Activated CD4-positive, alpha-beta T cell treated with anti-CD3 and anti-CD28 coated beads, Interleukin-2, amount 10 ng/mL, durations not matched to agents 7 days and 5 days (primary cell): ENCODE measurements at places on chromosomes 11 and 22.

DNA sequence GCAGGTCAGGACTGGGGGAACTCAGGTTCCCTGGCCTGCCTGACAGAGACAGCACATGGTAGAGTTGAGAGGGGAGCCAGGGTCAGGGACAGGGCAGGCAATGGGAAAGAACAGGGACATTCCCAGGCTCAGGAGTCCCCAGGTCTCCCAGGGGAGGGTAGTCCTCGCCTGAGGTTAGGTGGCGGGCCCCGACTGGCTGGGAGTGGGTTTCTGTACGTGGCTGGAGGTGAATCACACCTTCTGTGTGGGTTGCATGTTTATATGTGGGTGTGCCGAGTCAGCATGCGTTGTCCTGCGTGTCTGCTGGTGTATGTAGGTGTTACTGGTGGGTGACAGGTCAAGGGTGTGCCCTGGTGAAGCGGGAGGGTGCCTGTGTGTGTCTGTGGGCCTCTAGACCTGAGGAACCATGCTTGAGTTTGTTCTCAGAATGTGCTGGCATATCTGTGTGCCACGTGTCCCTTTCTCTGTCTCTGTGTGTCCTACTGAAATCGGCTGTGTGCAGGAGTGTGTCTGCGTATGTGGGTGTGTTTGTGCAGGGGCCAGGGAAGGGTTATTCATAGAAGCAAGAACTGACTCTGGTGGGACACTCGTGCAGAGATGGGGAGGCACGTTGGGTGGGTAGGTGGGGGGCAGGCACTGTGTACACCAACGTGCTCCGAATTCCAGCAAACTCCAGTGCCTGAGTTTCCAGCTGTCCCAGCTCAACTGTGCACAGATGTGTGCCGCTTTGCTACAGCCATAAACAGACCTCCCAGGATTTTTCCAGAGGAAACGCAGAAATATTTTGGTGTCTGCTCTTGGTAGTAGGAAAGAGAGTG lies 23.8 kb upstream of the OAF start:
- H3K27me3 ChIP-seq: peaks cover 15% of the 10 kb centered on the region
- H3K27ac ChIP-seq: no peak overlapping the region
- peaks cover 2% of the 10 kb centered on the region for H3K4me1 ChIP-seq
- no peaks in the 10 kb centered on the region for H3K36me3 ChIP-seq

DNA sequence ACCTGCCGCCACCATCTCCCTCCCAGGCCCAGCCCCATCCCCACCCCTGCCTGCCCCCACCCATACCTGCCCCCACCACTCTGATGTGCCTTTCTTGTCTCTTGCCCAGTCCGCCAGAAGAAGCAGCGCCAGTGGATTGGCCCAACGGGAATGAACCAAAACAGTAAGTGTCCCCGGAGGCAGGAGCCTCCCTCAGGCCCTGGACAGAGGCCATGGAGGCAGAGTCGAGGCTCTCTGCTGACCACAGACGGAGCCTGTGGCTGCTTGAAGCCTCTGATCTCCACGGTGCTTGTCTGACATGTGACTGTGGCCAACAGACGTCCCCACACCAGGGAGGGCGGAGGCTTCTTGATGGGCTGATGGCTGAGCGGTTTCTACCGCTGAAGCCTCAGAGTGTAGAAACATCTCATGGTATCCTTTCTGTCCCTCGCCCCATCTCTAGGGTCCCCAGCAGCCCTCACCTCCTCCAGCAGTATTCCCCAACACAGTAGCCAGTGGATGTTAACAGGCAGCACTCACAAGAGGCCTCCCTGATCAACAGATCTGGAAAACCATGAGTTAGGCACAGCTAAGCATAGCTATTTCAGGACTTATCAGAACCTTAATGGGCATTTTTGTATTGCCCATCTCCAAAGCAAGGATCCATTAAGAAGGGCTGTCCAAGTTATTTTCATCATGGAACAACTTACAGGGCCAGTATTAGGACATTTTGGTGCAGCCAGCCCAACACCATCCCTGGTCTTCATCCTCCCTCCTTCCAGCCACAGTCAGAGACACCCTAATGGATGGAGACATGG lies 21.7 kb downstream of the CD5 start:
- no peak for DNase-seq
- no peak overlapping the region for H3K4me3 ChIP-seq
- peaks cover 84% of the 10 kb centered on the region for H3K36me3 ChIP-seq
- H3K27me3 ChIP-seq: no peaks in the 10 kb centered on the region
- peaks cover 59% of the 10 kb centered on the region for H3K4me1 ChIP-seq

DNA sequence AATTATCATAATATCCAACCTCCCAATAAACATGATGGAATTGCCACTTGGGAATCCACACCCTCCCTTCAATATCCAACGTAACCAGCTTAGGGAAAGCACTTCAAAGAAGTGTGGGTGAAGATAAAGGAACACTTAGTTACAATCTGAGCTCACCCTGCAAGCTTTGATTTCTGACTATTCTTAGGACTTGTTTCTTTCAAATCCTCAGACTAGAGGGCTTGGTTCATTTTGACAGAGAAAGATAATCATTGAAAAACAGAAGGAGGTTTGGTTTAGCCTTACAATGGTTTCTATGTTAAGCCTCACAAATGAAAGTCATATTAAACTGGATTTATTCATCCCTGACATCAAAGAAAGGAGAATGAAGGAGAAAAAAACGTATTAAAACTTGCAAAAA lies 57.9 kb upstream of the SYT13 start:
- peaks cover 10% of the 10 kb centered on the region for H3K4me1 ChIP-seq
- DNase-seq: no peak
- H3K27ac ChIP-seq: no peak overlapping the region
- H3K36me3 ChIP-seq: no peaks in the 10 kb centered on the region
- peaks cover 29% of the 10 kb centered on the region for H3K27me3 ChIP-seq
- no peak overlapping the region for H3K4me3 ChIP-seq

DNA sequence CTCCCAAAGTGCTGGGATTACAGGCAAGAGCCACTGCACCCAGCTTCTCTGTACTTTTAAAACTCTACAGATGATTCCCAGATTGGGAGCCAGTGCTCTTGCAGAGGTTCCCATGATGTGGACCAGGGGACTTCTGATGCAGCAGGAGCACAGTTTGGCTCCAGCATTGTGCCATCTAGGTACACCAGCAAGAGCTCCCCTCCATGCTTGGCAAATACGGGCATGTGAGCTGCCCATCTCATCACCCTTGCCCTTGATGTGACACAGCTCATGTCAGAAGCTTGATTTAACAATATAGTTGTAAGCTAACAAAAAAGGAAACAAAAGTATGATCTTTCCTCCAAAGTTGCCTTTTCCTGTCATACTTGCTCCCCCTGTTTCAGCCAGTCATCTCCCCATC lies 28.7 kb downstream of the SNU13 start:
- H3K27ac ChIP-seq: no peak overlapping the region
- no peaks in the 10 kb centered on the region for H3K27me3 ChIP-seq
- no peak for DNase-seq
- H3K4me1 ChIP-seq: no peaks in the 10 kb centered on the region

GRCh38 chr11:121636800-121637176 lies 184.0 kb upstream of the SORL1-AS1 start:
- H3K4me3 ChIP-seq: no peak overlapping the region
- H3K27me3 ChIP-seq: no peaks in the 10 kb centered on the region
- H3K27ac ChIP-seq: no peak overlapping the region
- H3K4me1 ChIP-seq: no peaks in the 10 kb centered on the region
- DNase-seq: no peak

- H3K27ac ChIP-seq: no peak overlapping the region
- no peaks in the 10 kb centered on the region for H3K4me1 ChIP-seq
- no peaks in the 10 kb centered on the region for H3K27me3 ChIP-seq
- no peaks in the 10 kb centered on the region for H3K36me3 ChIP-seq
- H3K4me3 ChIP-seq: no peak overlapping the region
These were observed 29.3 kb upstream of the CSNK1E start for GRCh38 chr22:38346506-38346905.

GRCh38 chr11:2382936-2383851 lies 6.1 kb downstream of the CD81 start:
- peak overlapping the region; percentile 71 for H3K27ac ChIP-seq
- DNase-seq: no peak
- H3K36me3 ChIP-seq: peaks cover 15% of the 10 kb centered on the region
- H3K4me3 ChIP-seq: no peak overlapping the region

GRCh38 chr11:6545917-6546605 lies 49.0 kb downstream of the DNHD1 start:
- peaks cover 11% of the 10 kb centered on the region for H3K4me1 ChIP-seq
- peaks cover 3% of the 10 kb centered on the region for H3K36me3 ChIP-seq
- no peaks in the 10 kb centered on the region for H3K27me3 ChIP-seq
- DNase-seq: no peak
- no peak overlapping the region for H3K4me3 ChIP-seq
- no peak overlapping the region for H3K27ac ChIP-seq
